ENCODE measurements at places on chromosomes 13 and 19.

DNA sequence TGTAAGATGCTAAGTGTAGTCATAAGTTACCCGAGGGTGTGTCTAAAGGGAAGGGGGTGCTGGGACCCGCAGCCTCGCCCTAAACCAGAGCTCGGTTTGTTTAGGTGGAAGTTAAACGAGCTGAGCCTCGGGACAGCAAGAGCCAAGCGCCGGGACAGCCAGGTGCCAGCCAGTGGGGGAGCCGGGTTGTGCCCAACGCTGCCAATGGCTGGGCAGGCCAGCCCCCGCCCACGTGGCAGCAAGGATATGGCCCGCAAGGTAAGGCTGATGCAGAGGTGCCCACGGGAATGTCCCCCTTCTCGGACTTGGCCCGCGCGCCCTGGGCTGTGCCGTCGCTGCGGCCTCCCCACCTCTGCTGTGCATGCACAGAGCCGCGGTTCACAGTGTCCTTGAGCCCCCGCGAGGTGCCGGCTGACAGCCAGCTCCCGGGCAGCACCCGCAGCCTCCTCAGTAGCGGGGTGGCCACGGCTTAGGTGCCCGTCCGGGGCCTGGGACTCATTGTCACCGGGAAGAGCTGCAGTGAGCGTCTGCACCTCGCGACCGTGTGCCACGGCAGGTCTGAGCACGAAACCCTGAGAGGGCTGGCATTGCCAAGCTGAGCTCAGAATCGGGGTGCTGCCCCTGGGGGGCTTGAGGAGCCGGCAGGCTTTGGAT, 9.3 kb upstream of the RPS15 start:
- no peak for DNase-seq

DNA sequence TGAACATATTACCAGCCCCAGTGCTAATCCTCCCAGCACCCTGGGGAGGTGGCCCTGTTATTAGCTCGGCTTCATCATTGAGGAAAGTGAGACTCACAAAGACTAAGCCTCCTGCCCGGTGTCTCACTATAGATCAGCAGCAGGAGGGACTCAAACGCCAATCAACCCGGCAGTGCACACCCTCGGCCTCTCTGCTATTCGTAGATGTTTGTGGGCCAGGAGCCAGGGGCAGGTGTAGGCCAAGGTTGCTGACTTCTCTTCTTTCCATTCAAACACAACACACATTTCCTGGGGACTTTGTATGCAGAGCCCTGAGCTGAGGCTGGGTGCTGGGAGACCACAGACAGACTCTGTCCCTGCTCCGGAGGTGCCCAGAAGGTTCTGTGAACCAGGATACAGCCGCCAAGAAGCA, 9.4 kb upstream of the SBK3 start:
- DNase-seq = no peak

DNA sequence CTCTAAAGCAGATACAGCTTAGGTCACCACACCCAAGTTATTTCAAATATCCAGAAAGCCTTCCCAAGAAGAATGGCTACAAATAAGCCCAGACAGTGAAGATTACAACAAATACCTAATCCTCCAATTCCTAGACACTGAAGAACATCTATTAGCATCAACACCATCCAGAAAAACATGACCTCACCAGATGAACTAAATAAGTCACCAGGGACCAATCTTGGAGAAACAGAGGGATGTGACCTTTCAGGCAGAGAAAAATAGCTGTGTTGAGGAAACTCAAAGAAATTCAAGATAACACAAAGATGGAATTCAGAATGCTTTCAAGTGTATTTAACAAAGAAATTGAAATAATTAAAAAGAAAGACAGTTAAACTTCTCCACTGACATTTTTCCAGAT, 15.0 kb upstream of the CLC start:
- no peak for DNase-seq

GRCh38 chr13:41622432-41623429, 165.4 kb downstream of the RGCC start:
- no peak for DNase-seq

DNA sequence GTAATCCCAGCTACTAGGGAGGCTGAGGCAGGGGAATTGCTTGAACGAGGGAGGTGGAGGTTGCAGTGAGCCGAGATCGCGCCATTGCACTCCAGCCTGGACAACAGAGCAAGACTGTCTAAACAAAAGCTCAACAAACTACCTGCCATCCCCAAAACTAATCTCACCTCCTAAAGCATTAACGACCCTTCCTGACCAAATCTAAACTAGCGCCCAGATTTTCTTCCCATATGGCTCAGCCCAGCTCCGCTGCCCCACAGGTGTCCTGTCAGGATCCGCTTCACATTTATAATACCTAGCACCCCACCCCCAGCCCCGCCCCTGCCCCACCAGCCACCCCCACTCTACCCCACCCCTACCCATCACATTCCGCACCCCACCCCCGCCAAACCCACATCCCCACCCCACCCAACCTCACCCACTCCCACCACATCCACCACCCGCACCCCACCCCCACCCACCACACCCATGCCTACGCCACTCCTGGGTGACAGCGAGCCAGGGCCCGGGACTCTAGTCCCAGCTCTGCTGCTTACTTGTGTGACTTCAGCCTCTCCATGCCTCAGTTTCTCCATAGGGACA, 599 bp downstream of the C19orf12 start:
- peak; percentile 55 for DNase-seq
